ENCODE measurements at places on chromosomes 7 and 10.

- no peak for DNase-seq
These were observed 32.1 kb upstream of the PTPN12 start for GRCh38 chr7:77504951-77505350.

GRCh38 chr7:3386423-3387190, 85.6 kb downstream of the SDK1 start:
- DNase-seq: no peak

- no peak for DNase-seq
These were observed 147.2 kb upstream of the RHEB start for GRCh38 chr7:151666886-151667285.

DNA sequence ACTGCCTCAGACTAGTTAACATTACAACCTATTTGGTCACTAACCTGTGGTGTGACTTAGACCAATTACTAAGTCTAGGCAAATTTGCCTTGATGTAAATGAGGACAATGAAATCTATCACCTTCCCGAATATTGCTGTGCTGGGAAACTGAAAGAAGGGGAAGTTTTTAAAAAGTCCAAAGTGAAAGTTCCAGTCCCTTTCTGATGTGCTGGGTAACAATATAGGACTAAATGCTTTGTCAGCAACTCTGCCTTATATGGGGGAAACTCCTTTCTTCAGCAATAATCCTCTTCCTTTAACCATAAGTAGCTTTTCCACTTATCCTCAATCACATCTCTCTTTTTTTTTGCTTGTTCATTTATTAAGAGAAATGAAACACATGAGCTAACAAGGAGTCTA, 3.9 kb downstream of the PIK3AP1 start:
- DNase-seq: no peak

GRCh38 chr7:42483886-42484285, 246.9 kb upstream of the GLI3 start:
- no peak for DNase-seq

DNA sequence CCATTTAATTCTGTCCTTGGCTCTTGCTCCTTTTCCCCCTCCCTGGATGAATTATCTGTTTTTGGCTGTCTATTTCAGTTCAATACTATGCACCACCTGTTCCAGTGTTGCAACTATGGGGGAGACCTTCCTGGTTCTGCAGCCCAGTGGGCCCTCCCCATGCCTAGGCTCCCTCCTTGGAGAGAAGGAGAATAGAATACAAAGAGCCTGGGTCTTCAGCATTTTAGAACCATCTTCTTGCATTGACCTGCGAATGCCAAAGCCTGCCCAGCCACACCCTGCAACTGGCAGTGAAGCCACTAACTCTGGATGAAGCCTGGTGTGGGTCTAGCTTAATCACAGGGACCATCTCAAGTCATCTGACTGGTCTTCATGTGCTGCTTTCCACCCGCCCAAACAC, 207.1 kb downstream of the HERPUD2 start:
- DNase-seq: no peak

DNA sequence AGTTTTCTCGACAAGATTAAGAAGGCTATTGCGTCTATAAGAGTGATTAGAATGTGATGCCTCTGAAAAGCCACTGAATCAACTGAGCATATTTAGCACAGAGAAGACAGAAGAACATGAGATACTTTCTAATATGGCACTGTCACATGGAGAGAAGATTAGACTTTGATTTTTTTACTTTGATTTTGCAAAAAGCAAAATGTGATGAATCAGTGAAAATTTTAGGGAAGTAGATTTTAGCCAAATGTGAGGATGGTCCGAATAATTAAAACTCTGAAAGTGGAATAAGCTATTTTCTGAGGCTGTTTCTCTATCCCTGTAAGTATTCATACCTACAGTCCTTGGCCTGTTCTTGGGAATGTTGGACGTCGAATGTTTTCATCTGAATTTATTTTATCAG, 11.8 kb downstream of the MDFIC start:
- no peak for DNase-seq

- DNase-seq: no peak
These were observed 39.8 kb downstream of the RGS10 start for GRCh38 chr10:119502618-119503155.

- DNase-seq: no peak
These were observed 137.3 kb upstream of the NANOS1 start for GRCh38 chr10:118892255-118892654.

- no peak for DNase-seq
These were observed 1158.4 kb upstream of the AUTS2 start for GRCh38 chr7:68439897-68440296.

DNA sequence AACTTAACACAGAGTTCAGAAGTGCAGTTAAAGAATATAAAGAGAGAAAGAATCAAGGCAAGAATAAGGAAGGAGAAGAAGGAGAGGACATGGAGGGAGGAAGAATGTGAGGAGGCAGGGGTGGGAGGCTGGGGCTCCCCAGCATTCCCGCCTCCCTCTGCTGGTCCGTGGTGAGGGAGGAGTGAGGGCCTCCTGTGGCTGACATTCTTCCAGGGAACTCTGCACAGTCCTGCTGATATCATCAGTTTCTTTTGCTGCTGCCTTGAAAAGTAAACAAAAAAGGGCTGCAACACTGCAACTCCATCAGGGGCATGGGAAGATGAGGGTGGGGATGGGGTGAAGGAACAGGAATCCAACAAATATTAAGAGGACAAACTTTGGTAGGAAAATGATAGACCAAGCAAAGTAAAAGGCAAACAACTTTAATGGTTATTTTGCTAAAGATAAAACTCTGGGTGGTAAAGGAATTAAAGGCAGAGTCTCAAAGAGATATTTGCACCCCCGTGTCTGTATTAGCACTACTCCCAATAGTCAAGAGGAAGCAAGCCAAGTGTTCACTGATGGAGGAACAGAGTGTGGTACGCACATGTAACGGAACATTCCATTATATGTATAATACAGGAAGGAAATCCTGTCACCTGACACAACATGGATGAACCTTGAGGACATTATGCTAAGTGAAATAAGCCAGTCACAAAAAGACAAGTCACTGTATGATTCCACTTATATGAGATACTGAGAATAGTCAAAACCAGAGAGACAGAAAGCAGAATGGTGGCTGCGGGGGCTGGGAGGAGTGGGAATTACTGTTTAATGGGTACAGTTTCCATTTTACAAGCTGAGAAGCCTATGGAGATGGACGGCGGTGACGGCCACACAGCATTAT, 8.0 kb upstream of the SPOCK2 start:
- DNase-seq: no peak

DNA sequence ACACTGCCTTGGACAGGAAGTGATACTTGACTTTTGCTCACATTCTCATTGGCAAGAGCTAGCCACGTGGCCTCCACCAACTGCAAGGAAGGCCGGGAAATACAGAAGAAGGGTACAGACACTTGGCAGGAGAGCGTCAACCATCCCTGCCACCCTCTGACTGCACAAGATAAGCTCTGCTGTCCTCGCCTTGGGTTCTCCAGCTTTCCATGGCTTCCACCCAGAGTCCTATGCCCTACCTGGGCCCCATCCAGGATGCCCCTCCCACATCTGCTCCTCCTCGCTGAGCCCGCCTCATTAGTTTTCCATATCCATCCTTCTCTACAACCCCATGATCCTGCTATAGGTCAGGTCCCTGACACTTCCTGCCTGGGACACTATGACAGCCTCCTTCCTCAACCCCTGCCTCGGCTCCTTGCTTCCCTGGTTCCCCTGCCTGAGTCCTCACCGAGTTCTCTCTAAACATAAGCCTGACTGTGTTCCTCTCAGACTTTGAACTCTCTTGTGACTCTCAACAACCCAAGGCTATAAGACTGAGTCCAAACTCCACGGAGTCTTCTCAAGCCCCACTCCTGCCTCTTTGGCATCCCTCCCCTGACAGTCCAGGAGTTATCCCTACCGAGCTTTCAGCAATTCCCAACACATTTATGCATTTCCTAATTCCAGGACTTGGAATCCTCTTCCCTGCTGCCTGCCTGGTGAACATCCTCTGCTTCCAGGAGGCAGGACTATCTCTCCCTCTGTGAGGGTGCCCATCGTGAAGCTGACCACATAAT, 23.2 kb upstream of the GDF10 start:
- DNase-seq: no peak

DNA sequence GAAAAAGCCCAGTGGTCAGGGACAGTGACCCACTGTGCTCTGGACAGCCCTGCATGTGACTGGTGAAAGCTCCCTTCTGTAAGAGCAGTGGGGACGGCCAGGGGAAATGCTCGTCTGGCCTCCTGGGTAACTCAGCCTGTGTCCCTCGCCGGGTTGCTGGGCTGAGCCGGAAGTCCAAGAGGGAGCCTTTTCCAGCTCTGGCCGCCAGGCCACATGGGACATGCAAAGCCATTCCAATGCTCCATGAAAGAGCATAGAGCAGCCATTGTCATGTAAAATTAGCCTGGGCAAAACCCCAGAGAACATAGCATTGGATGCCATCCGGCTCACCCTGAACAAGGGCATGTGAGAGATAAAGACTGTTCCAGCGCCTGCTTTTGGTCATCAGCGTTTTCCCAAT, 64.9 kb upstream of the ADRB1 start:
- DNase-seq: no peak

DNA sequence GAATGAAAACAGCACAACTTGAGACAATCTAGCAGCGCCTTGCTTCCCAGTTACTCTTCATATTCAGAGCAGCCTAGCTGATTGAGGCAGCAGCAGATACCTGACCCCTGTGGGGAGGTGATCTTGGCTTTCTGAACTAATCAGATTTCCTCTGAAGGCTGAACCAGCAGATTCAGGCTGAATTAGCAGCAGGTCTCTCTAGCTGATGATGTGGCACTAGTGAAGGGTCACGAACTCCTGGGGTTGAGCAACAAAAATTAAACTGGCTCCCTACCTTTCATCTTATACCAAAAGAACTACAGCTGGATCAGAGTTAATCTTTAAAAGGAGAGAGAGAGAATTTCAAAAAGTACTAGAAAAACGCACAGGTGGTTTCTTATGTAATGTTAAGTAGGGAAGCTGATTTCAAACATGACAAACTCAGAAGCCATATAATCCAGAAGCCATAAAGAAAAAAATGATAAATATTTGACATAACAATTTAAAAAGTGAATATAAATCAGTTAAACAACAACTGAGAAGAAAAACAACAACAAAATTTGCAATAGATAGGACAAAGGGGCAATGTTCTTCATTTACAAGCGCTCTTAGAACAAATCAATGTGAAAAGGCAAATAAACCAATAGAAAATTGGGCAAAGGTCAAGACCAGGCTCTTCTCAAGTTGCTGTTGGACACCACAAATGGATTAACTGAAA, 13.5 kb downstream of the SLC25A13 start:
- DNase-seq: no peak

GRCh38 chr7:40551685-40552576, 417.1 kb downstream of the SUGCT start:
- peak; percentile 63 for DNase-seq

GRCh38 chr7:16985621-16986020, 103.8 kb upstream of the AGR3 start:
- DNase-seq: no peak

DNA sequence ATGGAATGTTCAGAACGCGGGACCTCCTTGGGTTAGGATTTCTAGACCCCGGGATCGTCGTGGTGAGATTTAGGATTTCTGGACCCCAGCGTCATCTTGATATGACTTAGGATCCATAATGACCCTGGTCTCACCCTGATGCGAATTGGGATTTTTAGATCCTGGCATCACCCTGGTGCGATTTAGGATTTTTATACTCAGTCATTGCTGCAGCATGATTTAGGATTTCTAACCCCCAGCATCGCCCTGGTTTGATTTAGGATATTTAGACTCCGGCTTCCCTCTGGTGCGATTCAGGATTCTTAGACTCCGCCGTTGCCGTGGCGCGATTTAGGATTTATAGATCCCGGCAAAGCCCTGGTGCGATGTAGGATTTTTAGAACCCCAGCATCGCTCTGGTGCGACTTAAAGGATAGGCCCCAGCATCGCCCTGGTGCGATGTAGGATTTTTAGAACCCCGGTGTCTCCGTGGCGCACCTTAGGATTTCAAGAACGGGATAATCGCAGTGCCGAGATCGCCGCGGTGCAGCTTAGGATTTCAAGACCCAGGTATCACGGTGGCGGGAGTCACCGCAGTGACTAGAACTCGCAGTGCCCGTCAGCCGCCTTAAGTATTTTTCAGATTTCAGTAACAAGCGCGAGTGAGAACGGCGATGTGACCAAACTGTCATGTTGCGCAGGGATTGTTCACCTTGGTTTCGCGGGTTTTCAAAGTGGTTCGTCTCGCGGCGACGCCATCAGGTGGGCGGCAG, 814 bp downstream of the MEST start:
- DNase-seq: no peak

GRCh38 chr10:24249829-24250415, 41.0 kb downstream of the KIAA1217 start:
- DNase-seq: no peak

DNA sequence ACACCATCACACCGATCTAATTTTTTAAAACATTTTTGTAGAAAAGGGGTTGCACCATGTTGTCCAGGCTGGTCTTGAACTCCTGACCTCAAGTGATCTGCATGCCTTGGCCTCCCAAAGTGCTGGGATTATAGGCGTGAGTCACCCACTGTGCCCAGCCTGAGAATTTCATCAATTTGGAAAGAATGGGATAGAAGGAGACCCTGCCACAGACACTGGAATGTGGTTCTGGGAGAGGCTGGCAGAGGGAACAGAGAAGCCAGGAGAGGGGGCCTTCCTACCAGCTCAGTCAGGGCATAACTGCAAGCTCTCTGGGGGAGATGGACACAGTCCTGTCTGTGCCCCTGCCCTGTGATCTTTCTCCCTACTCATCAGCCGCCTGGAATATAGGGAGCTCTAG, 42.1 kb upstream of the MKRN1 start:
- no peak for DNase-seq

- DNase-seq: no peak
These were observed 339.0 kb downstream of the GPR37 start for GRCh38 chr7:124426621-124427020.

DNA sequence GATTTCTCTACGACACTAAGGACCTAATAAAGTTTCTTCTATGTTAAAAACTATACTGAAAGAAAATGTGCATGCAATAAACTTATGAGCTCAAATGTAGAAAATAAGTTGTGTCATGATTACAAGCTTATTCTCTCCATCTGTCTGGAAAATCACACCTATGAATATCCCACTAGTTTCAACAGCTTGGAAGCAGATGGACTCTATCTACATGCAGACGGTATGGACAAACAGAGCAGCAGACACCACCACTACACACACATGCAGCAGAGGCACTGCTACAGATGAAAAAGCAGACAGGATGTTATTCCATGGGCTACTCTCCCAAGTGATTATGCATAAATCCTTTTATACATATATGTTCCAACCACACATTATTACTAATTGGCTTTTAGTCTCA, 123.4 kb upstream of the TARP start:
- DNase-seq: no peak

- peak; percentile 91 for DNase-seq
These were observed at the start of gene EPHB4 for GRCh38 chr7:100827330-100828226. TSS of gene EPHB4 (minus strand) at chr7:100827523. CDS start at chr7:100827030, 493 bp downstream.
